ENCODE measurements at places on chromosomes 5 and 9. TPM values are rescaled to one million over a fixed set of nuclear protein-coding genes. Genes with fewer than 3 reads are reported as not detected.

NIM1K gene
- total RNA-seq, result 0.21 TPM

GRCh38 chr5:51392689-51393199 lies 9.5 kb downstream of the ISL1 start:
- no peak for DNase-seq

FOXD4L4 gene
- total RNA-seq, result not detected

PCDHGB5 gene
- 19.3 TPM for total RNA-seq

- DNase-seq, result no peak
Observed at GRCh38 chr9:129981180-129981907, 61.6 kb downstream of the FNBP1 start.

- peak; percentile 62 for DNase-seq
Observed at GRCh38 chr5:107743373-107744000, 72.8 kb upstream of the EFNA5 start.

Data from kidney epithelial cell (primary cell).